ENCODE measurements at places on chromosomes 11 and 22.

GRCh38 chr11:110755941-110756340 lies 43.7 kb upstream of the ARHGAP20 start:
- no peak for DNase-seq
- no peaks in the 10 kb centered on the region for H3K36me3 ChIP-seq
- no peaks in the 10 kb centered on the region for H3K27me3 ChIP-seq
- no peak overlapping the region for H3K4me3 ChIP-seq
- no peaks in the 10 kb centered on the region for H3K4me1 ChIP-seq
- H3K27ac ChIP-seq, result no peak overlapping the region

- no peaks in the 10 kb centered on the region for H3K27me3 ChIP-seq
- H3K27ac ChIP-seq, result no peak overlapping the region
- no peaks in the 10 kb centered on the region for H3K4me1 ChIP-seq
- H3K4me3 ChIP-seq, result no peak overlapping the region
- no peaks in the 10 kb centered on the region for H3K36me3 ChIP-seq
These were observed 9.4 kb upstream of the SIGIRR start for GRCh38 chr11:424232-424631.

DNA sequence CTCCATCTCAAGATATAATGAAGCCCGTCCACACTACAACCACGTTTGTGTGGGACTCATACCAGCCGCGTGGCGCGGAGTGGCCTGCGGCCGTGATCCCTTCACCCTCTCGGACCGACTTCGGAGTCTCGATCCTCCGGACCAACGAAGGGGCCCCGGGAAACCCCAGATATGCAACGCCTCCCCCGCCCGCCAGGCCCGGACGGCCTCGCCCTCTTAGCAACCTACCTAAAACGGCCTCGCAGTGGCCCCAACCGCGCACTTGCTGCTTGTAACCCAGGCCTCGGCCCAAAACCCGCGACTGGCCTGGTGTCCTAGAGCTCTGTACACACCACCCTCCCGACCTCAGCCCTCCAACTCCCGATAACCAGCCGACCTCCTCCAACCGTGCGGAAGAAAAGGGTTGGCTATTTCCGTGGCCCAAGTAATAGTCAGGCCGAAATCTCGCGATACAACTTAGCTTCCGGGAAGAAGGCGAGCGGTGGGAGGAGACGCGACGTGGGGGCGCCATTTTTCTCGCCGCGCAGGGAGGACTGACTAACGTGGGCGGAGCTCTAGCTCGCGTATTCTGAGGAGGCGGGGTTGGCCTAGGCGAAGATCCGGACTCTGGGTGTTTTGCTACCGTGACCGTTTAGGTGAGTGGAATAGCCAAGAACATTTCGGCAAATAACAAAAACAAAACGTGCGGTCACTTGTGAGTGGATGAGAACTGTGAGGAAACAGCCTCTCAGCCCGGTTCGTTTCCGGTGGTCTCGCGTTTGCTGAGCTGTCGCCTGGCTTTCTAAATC lies at the start of the genes C11orf54 and TAF1D:
Gene C11orf54 (plus strand): TSS at position 579 of the 788 bp plus-strand sequence. CDS start 5,722 bp downstream, outside the sequence.
Gene TAF1D (minus strand): TSS at position 402 of the 788 bp plus-strand sequence. CDS start 2,191 bp downstream, outside the sequence.
- H3K4me3 ChIP-seq, result peak within 1 kb of the TSS; percentile 98
- no peaks in the 10 kb centered on the region for H3K27me3 ChIP-seq
- peaks cover 26% of the 10 kb centered on the region for H3K36me3 ChIP-seq

GRCh38 chr22:22609291-22609690 lies 35.1 kb upstream of the GGTLC2 start:
- H3K27ac ChIP-seq, result no peak overlapping the region
- no peak for DNase-seq
- no peaks in the 10 kb centered on the region for H3K36me3 ChIP-seq

DNA sequence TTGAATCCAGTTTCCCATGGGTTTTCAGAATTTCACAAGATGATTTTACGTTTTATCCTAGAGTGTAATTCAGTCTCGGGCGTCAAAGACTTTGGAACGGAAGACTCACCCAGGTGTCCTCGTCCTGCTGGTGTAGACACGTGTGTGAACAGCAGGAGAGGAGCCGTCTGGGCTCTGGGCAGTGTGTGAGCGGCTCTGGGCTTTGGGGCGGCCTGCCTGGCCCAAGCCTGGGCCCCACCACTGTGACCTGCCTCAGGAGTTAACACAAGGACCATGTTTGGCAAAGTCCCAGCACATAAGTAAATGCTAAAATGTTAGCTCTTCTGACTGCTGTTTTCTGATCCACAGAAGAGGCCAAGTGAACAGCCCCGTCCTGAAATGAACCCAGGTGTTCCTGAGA lies 1093.3 kb downstream of the BRD1 start:
- no peak overlapping the region for H3K27ac ChIP-seq
- no peaks in the 10 kb centered on the region for H3K27me3 ChIP-seq
- no peaks in the 10 kb centered on the region for H3K36me3 ChIP-seq
- no peaks in the 10 kb centered on the region for H3K4me1 ChIP-seq
- DNase-seq, result no peak
- no peak overlapping the region for H3K4me3 ChIP-seq

DNA sequence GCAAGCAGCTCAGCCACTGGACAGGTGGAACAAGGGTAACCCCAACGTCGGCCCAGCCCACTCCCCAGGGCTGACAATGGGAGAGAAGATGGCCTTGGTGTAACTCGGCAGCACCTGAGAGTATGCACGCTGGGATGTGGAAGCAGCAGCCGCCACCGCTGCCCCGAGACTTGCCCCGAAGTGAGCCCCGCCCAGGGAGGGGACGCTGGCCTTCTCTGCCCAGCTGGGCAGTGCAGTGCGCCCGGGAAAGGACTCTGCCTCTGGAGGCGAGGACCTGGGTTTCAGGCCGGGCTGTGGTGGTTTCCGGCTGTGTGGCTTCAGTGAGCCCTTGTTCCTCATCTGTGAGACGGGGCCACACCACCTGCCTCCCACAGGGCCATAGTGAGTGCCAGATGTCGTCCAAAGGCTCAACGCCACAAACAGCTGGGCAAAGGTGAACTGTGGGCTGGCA lies 8.6 kb upstream of the POLDIP3 start:
- no peaks in the 10 kb centered on the region for H3K27me3 ChIP-seq
- DNase-seq, result no peak
- H3K36me3 ChIP-seq, result peaks cover 10% of the 10 kb centered on the region

GRCh38 chr11:62719302-62719978 lies 7.8 kb downstream of the HNRNPUL2 start:
- no peaks in the 10 kb centered on the region for H3K27me3 ChIP-seq
- H3K4me3 ChIP-seq, result no peak overlapping the region
- no peaks in the 10 kb centered on the region for H3K4me1 ChIP-seq
- peaks cover 95% of the 10 kb centered on the region for H3K36me3 ChIP-seq
